ENCODE measurements at places on chromosomes 6 and 20.

GRCh38 chr6:150907383-150907782 lies 41.9 kb downstream of the MTHFD1L start:
- no peak for DNase-seq

DNA sequence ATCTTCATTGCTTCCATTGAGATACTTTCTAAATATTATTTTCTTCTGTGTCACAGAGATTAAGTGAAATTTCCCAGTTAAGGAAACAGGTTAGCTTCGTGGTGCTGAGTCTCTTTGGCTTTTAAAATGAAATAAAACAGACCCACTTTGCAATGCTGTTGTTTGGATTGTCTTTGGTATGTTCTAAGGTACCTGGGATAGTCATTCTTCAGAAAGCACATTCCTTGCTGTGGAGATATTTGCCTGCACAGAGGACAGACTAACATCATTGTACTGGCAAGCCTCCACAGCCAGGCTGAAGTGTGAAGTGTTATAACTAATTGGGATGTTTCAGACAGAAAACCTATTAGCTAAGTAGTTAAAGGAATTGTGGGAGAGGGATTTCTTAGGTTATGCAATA lies 148.8 kb upstream of the EPHA7 start:
- no peak for DNase-seq

GRCh38 chr6:153625089-153625488 lies 414.0 kb upstream of the OPRM1 start:
- no peak for DNase-seq

GRCh38 chr6:125766641-125767040 lies 17.2 kb downstream of the HEY2 start:
- DNase-seq = no peak

DNA sequence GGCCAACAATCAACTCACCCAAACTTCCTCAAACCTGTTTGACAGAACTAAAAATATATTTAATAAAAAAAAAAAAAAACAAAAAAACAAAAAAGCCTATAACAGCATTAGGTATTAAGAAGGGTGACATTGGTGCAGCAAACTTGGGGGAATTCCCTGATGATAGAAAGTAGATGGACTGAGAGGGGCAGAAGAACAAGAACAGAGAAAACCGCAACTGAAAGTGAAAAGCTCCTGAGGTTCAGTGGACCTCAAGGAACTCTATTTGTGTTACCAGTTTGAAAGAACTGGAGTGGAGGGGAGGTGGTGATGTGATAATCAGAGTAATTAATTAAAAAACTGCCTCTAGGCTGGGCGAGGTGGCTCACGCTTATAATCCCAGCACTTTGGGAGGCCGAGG lies 53.8 kb downstream of the MACROD2 start:
- no peak for DNase-seq

DNA sequence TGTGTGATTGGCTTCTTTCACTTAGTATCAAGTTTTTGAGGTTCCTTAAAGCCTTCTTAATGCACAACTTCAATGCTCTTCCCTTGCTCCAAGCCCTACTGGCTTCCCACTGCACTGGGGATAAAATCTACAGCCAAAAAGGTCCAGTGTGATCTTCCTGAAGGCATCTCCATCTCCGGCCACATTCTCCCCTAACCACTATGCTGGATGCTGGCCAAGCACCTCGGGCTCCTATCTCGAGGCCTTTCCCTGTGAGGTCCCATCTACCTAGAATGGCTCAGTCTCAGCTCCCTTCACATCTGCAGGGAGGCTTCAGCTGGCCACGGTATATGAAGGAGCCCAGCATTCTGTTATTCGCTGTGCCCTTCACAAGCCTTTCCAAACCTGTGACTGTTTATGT lies 48.1 kb downstream of the CNKSR3 start:
- no peak for DNase-seq

DNA sequence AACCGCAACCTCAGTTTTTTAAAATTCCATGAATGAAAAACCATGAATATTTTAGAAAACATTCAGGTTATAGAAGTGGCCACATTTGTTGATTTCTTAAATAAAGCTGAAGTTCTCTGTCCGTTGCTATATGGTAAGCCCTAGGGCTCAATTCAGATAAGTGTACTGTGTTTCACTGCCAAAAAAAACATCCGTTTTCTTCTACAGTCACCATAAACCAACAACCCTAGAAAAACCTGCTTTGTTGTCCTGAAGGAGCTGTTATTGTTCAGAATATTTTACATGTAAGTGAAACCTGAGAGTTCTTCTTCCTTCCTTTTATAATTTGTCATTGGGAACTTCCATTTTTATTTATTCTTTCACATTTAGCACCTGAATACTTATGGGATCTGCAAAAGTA lies 274.1 kb downstream of the TFAP2A start:
- DNase-seq = no peak

- no peak for DNase-seq
Measured at GRCh38 chr6:149284904-149285303, 32.6 kb upstream of the TAB2 start.

DNA sequence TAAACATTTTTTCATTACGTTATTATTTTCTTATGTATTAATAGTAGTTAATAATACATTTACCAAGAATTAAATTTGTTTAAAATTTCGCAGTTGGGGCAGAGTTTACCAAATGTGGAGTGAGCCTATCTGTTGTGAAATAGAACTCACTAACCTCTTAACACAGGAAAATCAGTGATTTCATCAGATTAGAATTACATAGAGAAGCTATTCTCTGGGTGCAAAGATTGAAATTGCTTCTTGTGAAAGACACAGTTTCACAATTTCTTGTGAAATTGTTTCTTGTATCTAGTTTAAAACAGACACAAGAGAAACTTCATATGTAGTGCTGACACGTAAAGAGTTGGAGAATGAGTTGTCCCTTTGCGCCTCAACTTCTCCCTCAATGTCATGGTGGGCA lies 69.4 kb upstream of the PRL start:
- peak; percentile 99 for DNase-seq

DNA sequence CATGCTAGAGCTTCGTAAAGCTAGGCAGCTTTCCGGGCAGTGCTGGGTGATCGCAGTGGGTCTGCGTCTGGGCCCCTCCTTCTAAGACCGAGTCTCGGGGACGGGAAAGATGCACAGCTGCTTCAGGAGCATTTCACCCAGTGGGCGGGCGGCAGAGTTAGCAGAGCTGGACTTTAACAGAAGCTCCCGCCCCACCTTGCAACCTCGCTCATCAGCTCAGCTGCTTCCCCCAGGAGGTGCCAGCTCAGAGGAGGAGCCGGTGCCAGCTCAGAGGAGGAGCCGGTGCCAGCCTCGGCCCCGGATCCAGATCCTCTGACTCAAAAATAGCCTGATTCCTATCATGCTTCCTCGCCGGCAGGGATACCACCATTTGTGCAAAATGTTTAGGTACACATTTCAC lies 94.5 kb upstream of the RPS6KA2 start:
- no peak for DNase-seq

GRCh38 chr6:96939007-96939805 lies 14.7 kb downstream of the KLHL32 start:
- DNase-seq = no peak

DNA sequence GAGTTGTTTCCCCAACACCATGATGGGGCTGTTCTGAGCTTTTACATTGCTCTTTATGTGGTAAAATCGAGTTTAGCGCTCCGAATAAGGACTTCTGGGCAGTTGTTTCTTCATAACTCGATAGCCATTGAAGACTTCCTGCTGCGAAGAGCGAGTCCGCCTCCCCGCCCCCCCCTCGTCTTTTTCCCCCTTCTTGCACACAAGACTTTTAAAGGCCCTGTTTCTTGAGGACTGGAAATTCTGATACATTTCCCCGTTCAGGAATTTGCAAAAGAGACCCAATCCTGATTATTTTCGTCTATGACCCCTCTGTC lies 1.5 kb upstream of the CITED2 start:
- DNase-seq = peak; percentile 71

DNA sequence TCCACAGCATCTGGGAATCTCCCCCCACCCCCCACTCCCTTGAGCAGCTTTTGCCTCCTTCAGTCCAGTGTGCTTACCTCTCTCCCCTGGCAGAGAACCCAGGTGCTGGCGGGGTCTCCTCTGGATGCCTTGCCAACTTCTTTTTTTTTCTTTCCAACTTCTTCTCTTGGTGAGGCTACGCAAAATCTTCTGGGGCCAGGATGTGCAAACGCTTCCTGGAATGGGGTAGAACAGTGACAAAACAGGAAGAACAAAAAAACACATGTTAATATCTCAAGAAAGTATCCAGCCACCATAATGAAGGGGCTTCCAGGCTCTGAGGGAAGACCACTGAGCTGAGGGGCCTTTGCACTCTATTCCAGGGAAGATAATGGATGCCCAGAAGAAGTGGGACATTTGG lies 53.9 kb upstream of the DDR1 start:
- DNase-seq = peak; percentile 49

DNA sequence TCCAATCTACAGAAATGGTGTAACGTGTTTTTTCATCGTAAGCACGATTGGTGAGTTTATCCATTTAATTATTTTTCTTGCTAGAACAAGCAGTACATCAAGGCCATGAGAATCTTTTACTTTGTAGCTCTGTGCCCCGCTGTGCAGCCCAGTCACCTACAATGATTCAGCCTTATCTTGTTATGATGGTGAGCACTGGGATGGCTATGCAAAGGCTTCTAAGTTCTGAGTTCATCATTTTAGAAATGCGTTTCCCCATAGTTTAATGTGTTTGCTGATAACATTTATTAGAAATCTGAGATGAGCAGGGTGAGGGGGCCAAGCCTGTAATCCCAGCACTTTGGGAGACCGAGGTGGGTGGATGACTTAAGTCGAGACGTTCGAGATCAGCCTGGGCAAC lies 111.8 kb upstream of the QKI start:
- no peak for DNase-seq

- DNase-seq = no peak
Measured at GRCh38 chr6:170108456-170108855, 182.4 kb downstream of the DLL1 start.

- no peak for DNase-seq
Measured at GRCh38 chr20:41055679-41056078, 27.1 kb downstream of the TOP1 start.

GRCh38 chr6:1577896-1578745 lies 31.6 kb upstream of the FOXC1 start:
- DNase-seq = no peak

DNA sequence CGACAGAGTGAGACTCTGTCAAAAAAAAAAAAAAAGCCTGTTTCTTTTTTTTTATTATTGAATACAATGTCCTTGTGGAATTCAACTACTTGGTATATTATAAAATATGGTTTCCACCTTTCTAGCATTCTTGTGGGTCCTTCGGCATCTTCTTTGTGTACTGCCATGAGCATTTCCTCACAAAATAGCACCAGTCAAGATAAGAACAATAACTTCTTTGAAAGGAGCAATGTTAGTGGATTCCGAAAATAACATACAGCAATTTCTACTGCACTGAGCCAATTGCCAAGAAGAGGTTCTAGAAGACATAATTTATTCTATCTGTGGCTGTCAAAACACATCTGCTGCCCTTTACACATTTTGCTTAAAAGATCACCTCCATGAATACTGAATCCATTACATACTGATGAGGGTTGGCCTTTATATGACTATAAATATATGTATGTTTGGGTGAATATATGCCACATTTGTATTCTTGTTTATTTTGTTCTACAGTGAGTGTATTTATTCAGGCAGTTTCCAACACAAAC lies 19.1 kb upstream of the SPTLC3 start:
- no peak for DNase-seq
